ENCODE measurements at places on chromosomes 3 and 15.

- DNase-seq, result no peak
Measured at GRCh38 chr3:144106970-144107369, 135.3 kb downstream of the DIPK2A start.

GRCh38 chr3:7876741-7877297, 624.8 kb upstream of the LMCD1 start:
- peak; percentile 26 for DNase-seq

- DNase-seq, result peak; percentile 28
Measured at GRCh38 chr3:171809861-171810628, at the start of gene PLD1. TSS of gene PLD1 (minus strand) at chr3:171810483. CDS start at chr3:171738051, 72,432 bp downstream.

DNA sequence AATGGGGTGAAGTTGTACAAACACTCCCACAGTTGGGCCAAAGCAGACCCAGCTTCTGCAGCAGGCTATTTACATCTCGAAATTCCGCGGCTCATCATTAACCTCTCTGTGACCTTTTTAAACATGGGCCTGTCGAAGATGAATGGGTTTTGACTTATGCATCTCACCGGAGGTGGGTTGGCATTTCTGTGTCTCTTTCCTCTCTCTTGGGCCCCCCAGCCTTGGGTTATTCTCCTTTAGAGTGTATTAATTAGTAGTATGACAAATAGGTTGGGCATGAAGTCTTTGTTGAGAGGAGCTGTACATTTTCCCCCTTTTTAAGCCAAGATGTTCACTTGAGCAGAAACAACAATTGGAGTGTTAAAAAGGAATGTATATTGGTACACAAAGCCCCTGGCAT, 9.8 kb downstream of the SMAD6 start:
- DNase-seq, result no peak

- no peak for DNase-seq
Measured at GRCh38 chr3:71503525-71504249, 79.8 kb downstream of the FOXP1 start.

- no peak for DNase-seq
Measured at GRCh38 chr15:101105059-101105891, 146.6 kb downstream of the CHSY1 start.

GRCh38 chr3:113273604-113274378, 62.4 kb downstream of the BOC start:
- DNase-seq, result no peak
